Left ventricle myocardium superior (tissue), 1 donor: ENCODE measurements at places on chromosomes 2 and 18. TPM values are rescaled to one million over a fixed set of nuclear protein-coding genes. Genes with fewer than 3 reads are reported as not detected.

The ACMSD gene
- total RNA-seq, result not detected

The CCDC178 gene
- total RNA-seq, result 0.55 TPM

The CYP27C1 gene
- 0.10 TPM for total RNA-seq

The SLC30A3 gene
- 9.4 TPM for total RNA-seq

The CXCR1 gene
- 0.69 TPM for total RNA-seq

The MAP3K19 gene
- total RNA-seq, result not detected

The MAP4K4 gene
- 99.5 TPM for total RNA-seq

DNA sequence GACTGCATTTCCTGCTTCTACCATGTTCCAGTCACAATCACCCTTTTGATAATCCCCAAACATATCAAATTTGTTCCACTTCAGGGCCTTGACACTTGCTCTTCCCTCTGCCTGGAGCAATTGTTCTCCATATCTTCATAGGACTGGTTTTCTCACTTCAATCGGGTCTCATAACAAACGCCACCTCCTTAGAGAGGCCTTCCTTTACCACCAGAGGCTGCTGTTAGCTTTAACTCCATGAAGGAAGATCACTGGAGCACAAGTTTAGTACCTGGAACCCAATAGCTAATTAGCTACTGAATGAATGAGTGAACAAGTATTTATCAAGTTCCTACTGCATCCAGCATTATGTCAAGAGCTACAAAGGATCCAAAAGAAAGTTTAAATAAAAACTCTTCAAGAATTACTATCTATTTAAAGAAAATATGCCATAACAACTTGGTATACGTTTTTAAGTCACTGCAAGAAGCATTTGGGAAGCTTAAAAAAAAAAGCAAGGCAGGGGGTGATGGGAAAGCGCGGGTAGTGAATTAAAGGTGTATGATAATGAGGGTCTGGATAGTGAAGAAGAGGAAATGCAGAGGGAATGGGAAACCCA lies 58.8 kb downstream of the BAZ2B start:
- no peak for DNase-seq

- no peak for DNase-seq
Observed at GRCh38 chr2:239679755-239680154, 278.9 kb upstream of the HDAC4 start.

GRCh38 chr2:97660044-97660774 lies 3.6 kb downstream of the ACTR1B start:
- no peak for DNase-seq

DNA sequence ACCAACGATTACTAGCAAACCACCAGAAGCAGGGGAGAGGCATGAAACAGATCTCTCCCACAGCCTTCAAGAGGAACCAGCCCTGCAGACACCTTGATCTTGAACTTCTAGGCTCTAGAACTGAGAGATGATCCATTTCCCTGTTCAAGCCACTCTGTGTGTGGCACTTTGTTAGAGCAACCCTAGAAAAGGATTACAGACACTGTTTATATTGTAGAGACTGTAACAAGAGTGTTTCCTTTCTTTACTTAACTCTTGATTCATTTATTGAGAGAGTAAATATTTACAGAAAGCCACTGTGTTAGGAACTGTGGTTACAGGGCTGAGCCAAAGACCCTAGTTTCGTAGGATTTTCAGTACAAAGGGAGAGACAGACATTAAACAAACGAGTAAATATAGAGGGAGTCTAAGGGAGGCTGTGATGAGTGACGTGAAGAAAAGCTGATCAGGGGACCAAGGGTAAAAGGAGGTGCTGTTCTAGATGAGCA lies 10.9 kb downstream of the CCDC68 start:
- DNase-seq, result no peak

- DNase-seq, result no peak
Observed at GRCh38 chr2:157339965-157340655, 14.5 kb upstream of the ERMN start.

DNA sequence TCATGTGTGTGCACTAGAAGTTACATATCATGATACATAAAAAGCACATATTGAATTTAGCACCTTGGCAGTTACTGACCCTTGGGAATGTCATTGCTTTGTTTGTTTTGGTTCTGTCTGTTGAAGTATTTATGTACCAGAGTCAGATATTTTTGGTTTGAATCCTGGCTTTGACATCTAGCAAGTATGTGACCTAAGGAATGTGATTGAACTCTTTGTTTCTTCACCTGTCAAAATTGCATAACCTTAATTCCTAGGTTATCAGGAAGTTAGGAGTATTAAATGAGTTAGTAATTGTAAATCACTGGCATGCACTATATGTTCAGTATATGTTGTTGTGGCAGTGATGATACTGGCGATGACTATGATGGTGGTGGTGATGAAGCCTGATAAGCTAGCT lies 1003.5 kb upstream of the NRXN1 start:
- no peak for DNase-seq

DNA sequence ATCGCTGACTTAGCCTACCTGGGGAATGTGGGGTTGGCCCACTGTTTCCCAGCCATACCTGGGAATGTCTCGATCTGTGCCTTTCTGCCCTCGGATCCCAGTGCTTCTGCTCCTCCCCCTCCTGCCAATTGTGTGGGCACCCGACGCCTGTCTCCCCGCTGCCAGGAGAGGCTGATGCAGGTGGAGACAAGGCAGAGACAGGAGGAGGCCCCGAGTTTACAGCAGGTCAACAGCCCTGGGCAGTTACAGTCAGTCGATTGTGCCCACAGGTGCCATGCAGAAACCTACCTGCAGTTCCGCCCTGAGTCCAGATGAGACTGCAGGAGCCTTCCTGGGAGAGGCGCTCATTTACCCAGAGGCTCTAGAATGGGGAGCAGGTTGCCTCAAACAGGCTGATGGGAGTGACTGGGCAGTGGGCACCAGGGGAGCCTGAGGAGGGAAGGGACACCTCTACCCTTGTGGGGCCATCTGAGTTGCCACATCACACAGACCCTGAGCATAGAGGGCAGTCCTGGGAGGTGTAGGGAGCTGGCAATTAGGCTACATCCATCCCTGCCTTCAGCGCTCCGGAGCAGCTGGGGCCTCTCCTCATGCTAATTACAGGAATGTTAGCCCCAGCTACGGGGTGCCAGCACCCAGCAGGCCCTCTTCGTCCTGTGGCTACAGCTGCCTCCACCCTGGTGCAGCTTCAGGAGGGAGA lies 300.1 kb downstream of the NDUFA10 start:
- DNase-seq, result no peak

- no peak for DNase-seq
Observed at GRCh38 chr2:203892207-203892606, 24.6 kb downstream of the CTLA4 start.

DNA sequence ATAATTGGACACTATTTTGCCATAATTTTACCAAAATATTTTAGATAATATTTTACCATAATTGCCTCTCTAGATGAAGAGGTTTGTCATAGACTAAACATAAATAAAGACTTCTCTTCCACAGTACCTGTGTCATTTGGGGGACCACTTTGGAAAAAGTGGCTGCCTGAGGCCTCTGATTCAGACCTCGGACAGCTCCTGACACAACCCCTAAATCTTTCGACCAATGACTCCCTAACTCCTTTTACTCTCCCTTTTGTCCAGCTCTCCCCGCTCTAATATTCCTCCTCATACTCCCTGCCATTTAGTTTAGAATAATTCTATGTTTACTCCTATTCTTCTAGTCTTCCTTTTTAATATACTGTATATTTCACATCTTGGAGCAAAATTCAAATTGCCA lies 36.0 kb upstream of the UBE2E3 start:
- DNase-seq, result no peak

DNA sequence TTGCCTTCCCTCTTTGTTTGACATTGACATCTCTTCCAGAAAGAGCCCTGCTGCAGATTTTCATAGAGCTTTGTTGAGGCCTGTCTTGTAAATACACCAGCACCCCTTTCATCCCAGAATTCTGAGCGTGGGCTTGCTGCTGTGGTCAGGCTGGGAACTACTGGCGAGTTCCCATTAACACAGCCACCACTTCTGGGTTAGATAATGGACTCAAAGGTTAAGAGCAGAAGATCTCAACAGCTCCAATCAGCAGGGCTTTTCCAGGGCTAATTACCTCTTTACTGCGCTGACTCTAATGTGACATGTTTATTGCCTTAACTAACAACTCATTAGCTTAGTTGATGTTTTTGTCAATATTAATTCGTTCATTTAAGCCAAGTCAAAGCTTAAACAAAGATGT lies 235.9 kb upstream of the BOD1L2 start:
- no peak for DNase-seq

DNA sequence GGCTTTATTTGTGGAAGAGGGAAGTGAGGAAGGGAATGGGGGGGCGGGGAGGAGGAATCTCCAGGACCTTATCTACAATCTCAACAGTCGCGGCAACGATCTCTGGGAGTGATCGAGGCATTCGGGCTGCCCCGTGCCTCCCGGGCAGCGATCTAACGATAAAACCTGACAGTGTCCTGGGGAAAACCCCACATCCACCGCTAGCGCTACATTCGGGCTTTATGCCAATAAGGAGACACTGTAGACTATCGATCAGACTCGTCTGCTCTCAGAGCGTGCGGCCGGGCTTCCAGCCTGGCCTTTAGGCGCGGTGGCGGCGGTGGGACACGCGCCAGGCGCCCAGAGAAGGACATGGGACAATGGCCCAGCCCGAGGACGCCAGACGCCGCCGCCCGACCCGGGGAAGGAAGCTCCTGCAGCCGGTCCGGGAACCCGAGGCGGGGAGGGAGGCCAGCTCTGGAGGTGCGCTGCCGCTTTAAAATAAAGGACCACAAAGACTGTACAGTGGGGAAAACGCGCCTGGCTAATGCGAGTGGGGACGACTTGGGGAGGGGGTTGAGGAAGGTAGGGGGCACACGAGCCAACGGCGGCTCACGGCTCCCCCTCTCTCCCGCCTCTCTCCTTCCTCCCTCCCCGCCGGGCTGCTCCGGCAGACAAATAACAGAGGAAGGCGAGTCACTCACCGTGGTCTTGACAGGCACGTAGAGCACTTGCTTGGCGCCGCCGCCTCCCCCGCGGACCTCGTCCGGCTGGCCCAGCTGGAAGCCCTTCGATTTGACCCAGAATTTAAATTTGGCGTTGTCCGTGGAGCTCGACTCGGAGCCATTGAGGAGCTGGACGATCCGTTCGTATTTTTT lies 2.2 kb downstream of the NOL4 start:
- DNase-seq, result peak; percentile 43

DNA sequence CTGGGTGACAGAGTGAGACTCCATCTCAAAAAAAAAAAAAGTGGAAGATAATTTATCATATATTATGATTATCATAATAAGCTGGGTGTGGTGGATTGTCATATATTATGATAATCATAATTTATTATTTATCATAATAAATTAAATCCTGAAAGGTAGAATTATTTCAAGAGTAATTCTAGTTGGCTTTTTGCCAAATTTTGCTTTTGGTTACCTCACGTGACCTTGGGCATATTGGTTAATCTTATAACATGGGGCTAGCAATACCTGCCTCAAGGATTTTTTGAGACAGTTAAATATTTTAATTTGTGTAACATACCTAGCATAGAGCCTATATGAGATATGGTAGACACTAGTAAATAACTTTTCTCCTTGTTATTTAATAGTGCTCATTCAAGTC lies 111.3 kb upstream of the TTC27 start:
- no peak for DNase-seq

GRCh38 chr2:239630618-239631286 lies 229.9 kb upstream of the HDAC4 start:
- DNase-seq, result no peak

DNA sequence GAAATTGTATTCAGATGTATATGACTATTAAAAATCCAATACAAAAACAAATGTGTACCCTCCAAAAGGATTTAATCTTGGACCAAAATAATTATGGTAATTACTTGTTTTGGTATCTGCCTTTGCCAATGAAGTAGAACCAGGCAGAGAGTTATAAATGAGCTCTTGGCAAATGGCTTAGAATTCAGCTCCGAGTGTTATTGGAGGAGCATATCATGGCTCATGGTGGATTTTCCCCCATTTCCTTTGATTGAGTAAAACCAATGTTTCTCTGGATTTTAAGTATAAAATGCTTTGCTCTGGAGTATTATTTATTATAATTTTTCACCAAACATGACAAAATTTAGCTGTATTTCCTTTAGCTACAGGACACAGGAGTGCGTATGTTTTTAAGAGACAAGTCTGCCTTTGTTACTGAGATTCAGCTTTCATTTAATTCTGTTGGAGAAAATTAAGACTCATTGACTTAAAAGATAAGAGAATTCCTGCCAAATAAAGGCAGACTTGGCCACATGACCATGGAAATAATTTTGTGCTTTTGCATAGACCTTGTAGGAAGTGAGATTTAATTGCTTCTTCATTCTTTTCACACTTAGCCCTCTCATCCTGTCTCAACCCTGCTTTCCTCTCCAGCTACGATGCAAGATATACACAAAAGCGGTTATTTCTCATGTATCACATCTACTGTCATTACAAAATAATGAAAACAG lies 281.0 kb upstream of the SOX11 start:
- DNase-seq, result no peak

DNA sequence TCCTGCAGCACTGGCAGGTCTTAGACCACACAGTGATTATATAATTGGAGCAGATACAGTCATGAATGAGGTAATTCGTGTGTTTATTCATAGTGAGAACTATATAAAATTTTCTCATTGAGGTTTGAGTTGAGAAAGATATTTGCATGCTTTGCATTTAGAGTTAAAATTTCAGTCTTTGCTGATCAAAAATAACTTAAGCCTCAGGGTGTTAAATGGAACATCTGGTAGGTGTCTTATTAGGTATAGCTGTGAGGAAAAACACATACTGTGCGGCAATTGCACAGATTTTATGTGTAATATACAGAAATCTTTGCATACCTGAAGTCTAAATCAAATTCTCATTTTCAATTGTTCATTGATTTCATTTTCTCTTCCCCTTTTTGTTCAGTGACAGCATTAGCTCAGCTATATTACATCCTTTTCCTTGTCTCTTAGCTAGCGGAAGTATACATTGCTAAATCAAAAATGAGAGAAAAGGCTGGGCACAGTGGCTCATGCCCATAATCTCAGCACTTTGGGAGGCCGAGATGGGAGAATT lies 21.2 kb downstream of the GORASP2 start:
- no peak for DNase-seq

GRCh38 chr2:176503776-176504175 lies 234.5 kb downstream of the MTX2 start:
- no peak for DNase-seq

DNA sequence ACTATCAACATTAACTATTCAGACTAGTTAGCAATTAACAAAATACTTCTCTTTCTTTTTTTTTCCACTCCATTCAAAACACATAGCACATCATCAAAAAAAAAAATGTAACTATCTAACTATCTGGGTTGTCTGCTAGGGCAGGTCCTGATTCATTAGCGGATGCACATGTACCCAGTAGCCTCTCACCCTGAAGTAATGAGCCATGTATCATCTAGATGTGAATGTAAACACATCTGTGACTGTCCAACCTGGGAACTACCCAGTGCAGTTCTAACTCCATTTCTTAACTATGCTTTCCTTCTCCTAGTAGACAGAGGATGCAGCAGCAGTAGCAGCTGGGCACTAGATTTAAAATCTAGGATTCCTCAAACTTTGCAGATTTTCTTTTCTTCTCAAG lies 183.1 kb upstream of the PIK3C3 start:
- DNase-seq, result no peak

DNA sequence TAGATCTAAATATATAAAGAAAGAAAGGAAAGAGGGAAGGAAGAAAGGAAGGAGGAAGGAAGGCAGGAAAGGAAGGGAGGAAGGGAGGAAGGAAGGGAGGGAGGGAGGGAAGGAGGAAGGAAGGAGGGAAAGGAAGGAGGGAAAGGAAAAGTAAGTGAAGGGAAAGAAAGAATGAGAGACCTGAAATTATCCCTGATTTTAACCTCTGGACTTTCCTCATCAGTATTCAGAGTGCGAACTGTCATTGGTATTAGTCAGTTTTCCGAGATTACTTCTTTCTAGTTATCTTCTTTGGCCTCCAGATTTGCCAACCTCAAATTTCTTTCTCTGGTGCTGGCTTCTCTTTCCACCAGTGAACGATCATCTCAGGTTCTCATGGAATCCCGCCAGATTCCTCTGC lies 215.5 kb upstream of the FN1 start:
- DNase-seq, result no peak
